ENCODE measurements at places on chromosomes 1 and 21.

DNA sequence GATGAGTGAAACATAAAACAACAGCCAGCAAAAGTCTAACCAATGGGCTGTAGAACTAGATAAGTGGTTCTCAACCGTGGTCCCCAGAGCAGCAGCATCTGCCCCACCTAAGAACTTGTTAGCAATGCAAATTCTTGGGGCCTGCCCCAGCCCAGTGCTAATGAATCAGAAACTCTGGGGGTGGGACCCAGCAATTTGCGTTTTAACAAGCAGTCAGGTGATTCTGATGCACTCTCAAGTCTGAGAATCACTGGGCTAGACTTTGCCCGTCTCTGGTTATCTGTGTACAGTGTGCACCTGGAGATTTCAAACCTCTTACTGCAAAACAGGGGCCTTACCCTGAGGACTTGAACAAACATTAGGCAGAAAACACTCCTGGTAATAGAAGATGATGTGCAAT lies 66.5 kb downstream of the PLXNA2 start:
- no peak for DNase-seq

GRCh38 chr21:45547545-45547900 lies 5.3 kb upstream of the SLC19A1 start:
- no peak for DNase-seq

DNA sequence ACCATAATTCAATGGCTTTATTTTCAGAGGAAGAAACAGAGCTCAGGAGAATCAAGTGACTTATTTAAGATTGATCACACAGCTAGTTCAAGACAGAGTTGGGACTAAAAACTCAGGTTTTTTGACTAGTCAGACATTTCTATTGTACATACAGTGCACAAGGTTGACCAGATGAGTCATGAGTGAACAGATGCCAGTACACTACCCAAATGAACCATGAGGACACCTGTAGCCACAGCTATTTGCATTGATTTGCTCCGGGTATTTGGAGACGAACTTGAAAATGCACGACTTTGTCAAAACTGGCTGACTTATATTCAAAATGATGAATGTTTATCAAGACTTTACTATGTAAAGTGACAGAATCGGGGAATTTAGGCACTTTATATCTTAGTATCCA lies 161.7 kb upstream of the ST6GALNAC5 start:
- no peak for DNase-seq

GRCh38 chr1:85320371-85321131 lies 44.1 kb upstream of the BCL10 start:
- no peak for DNase-seq

- no peak for DNase-seq
These were observed 3.7 kb downstream of the ATF3 start for GRCh38 chr1:212612041-212612961.

DNA sequence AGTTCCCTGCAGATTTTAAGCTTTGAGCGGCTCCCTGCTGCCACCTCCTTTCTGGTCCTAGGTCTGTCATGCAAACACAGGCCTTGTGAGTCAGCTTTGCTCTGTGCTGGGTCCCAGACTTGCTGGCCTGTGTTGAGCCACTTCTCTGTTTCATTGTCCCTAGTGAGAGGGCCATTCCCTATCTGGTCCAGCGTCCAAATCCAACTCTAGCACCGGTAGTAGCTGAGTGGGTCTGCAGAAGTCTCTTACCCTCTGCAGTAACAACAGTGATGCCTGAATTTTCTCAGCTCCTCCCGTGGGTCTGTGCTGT lies 5.8 kb downstream of the TTC22 start:
- DNase-seq, result no peak

Measured in stimulated activated CD8-positive, alpha-beta memory T cell treated with anti-CD3 and anti-CD28 coated beads, Interleukin-7, amount 100 ng/mL, for 1 hour (primary cell).